Memory B cell (primary cell): ENCODE measurements at places on chromosomes 1 and 21.

DNA sequence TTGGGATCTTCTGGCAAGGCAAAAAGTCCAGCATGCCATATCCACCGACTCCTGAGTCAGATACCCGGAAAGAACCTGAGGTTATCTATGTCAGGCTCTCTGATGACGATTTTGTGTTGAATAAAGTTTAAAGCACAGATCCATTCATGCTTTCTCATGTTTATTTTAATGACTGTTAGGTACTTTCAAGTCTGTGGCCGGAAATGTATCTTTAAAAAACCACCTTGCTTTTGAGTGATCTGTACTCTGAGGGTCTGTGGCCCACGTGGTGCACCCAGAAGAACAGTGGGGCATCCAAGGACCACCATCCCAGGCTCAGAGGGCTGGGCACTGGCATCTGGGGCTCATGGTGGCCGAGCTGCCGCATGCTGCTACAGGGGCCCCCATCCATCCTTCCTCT is 30.1 kb upstream of the VASH2 start:
- no peak overlapping the region for H3K27ac ChIP-seq
- H3K36me3 ChIP-seq, result no peaks in the 10 kb centered on the region
- no peak overlapping the region for H3K4me3 ChIP-seq
- peaks cover 16% of the 10 kb centered on the region for H3K27me3 ChIP-seq
- peaks cover 2% of the 10 kb centered on the region for H3K4me1 ChIP-seq

DNA sequence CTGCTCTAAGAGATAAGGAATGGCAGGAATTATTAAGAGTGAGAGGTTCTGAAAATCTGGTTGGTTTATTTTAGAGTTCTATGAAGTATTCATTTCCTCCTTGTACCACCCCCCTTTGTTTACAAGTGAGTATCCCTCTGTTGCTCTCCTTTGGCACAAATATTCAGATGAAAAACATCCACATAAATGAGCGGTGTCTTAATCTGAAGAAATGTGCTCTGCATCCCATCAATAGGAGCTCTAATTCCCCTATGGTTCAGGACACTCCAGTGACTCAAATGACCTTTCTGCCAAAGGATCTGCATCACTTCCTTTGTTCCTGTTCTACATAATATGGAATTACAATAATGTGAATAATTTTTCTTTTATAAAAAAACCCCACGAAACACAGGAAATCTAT is 16.6 kb downstream of the DDAH1 start:
- H3K4me1 ChIP-seq, result no peaks in the 10 kb centered on the region
- no peaks in the 10 kb centered on the region for H3K27me3 ChIP-seq
- peaks cover 25% of the 10 kb centered on the region for H3K36me3 ChIP-seq
- no peak for DNase-seq

- no peak for DNase-seq
- no peak overlapping the region for H3K27ac ChIP-seq
- H3K4me3 ChIP-seq, result no peak overlapping the region
- H3K4me1 ChIP-seq, result peaks cover 14% of the 10 kb centered on the region
- H3K27me3 ChIP-seq, result no peaks in the 10 kb centered on the region
Measured at GRCh38 chr1:3914331-3914851, 14.3 kb upstream of the C1orf174 start.

DNA sequence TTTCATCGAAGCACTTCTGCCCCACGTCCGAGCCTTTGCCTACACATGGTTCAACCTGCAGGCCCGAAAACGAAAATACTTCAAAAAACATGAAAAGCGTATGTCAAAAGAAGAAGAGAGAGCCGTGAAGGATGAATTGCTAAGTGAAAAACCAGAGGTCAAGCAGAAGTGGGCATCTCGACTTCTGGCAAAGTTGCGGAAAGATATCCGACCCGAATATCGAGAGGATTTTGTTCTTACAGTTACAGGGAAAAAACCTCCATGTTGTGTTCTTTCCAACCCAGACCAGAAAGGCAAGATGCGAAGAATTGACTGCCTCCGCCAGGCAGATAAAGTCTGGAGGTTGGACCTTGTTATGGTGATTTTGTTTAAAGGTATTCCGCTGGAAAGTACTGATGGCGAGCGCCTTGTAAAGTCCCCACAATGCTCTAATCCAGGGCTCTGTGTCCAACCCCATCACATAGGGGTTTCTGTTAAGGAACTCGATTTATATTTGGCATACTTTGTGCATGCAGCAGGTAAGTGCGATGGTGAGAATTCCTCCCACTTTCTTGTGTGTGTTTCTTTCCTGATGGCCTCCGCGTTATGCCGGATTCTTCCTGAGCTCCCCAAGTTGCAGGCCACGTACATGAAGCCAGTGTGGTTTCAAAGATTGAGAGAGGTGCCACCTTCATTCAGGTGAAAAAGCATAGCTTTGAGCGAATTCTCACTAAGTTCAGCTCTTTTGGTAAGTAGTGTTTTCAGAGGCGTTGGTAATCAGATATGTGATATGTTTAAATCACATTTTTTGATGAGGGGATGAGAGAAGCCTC is 6.0 kb downstream of the NFIA start:
- DNase-seq, result no peak
- peaks cover 2% of the 10 kb centered on the region for H3K36me3 ChIP-seq
- H3K4me3 ChIP-seq, result no peak overlapping the region
- no peaks in the 10 kb centered on the region for H3K4me1 ChIP-seq

DNA sequence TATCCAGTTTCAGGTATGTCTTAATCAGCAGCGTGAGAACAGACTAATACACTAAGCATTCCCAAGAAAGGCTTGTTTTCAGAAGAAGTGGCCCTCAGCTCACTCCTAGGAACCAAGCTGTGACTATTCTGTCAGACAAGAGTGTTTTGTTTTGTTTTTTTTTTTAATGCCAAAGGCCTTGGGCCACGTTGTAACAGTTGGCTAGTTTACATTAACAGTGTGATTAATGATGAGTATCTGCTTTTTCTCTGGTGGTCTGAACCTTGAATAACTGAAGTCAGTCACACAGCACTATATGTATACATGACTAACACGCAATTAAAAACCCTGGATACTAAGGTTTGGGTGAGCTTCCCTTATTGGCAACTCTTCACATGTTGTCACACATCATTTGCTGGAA is 21.9 kb downstream of the DPYD start:
- no peak for DNase-seq
- no peaks in the 10 kb centered on the region for H3K27me3 ChIP-seq
- no peak overlapping the region for H3K4me3 ChIP-seq
- H3K27ac ChIP-seq, result no peak overlapping the region
- no peaks in the 10 kb centered on the region for H3K36me3 ChIP-seq

DNA sequence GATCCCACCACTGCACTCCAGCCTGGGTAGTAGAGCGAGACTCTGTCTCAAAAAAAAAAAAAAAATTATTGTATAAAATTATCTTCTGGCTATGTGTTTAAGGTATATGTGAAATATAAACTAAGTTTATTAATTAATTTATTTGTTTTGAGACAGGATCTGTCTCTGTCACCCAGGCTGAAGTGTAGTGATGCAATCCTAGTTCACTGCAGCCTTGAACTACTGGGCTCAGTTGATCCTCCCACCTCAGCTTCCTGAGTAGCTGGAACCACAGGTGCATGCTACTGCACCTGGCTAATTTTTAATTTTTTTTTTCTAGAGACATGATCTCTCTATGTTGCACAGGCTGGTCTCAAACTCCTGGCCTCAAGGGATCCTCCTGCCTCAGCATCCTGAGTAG is 67.9 kb downstream of the RD3 start:
- no peak overlapping the region for H3K4me3 ChIP-seq
- H3K36me3 ChIP-seq, result peaks cover 1% of the 10 kb centered on the region
- no peaks in the 10 kb centered on the region for H3K4me1 ChIP-seq
- no peak for DNase-seq

DNA sequence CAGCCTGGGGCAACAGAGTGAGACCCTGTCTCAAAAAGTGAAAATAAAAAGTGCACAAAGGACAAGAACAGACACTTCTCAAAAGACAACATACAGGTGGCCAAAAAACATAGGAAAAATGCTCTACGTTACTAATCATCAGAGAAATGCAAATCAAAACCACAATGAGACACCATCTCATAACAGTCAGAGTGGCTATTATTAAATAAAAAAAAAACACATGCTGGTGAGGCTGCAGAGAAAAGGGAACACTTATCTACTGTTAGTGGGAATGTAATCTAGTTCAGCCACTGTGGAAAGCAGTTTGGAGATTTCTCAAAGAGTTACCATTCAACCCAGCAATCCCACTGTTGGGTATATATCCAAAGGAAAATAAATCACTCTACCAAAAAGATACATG is 173.2 kb downstream of the SMYD3 start:
- peaks cover 12% of the 10 kb centered on the region for H3K4me1 ChIP-seq
- no peaks in the 10 kb centered on the region for H3K27me3 ChIP-seq
- H3K36me3 ChIP-seq, result peaks cover 39% of the 10 kb centered on the region
- H3K4me3 ChIP-seq, result no peak overlapping the region
- H3K27ac ChIP-seq, result peak overlapping the region; percentile 20
- no peak for DNase-seq

DNA sequence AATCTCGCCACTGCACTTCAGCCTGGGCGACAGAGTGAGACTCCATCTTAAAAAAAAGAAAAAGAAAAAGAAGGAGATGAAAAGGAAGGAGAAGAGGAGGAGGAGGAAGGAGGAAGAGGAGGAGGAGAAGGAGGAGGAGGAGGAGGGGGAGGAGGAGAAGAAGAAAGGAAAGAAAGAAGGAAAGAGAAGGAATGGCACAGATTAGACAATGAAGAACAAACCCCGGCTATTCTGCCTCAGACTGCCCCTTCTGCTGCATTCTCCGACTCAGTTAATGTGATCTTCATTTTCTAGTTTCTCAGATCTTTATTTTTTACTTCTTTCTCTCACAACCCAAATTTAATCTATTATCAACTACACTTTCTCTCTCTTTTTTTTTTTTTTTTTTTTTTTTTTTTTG is 40.1 kb upstream of the PTGFRN start:
- H3K27ac ChIP-seq, result no peak overlapping the region
- peaks cover 10% of the 10 kb centered on the region for H3K27me3 ChIP-seq
- H3K4me3 ChIP-seq, result no peak overlapping the region
- no peaks in the 10 kb centered on the region for H3K36me3 ChIP-seq
- no peak for DNase-seq
- H3K4me1 ChIP-seq, result no peaks in the 10 kb centered on the region

DNA sequence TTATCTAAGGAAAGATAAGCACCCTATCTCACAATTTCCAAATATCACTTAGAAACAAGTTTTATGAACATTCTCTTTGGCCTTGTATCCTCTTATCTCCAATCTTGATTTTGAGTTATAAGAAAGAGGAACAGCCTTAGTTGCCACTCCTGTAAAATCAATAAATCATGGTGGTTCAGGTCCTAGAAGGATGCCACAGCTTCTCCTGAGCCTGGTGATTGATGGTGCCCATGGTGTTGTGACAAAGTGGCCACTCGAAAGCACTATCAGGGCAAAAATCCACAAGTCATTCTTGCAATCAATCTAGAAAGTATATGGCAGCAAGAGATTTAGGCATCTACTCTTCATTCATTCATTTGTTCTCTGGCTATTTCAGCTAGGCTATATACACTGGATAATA is 27.8 kb downstream of the GBP6 start:
- H3K27ac ChIP-seq, result no peak overlapping the region
- no peak overlapping the region for H3K4me3 ChIP-seq
- H3K4me1 ChIP-seq, result no peaks in the 10 kb centered on the region
- no peaks in the 10 kb centered on the region for H3K27me3 ChIP-seq
- no peak for DNase-seq

DNA sequence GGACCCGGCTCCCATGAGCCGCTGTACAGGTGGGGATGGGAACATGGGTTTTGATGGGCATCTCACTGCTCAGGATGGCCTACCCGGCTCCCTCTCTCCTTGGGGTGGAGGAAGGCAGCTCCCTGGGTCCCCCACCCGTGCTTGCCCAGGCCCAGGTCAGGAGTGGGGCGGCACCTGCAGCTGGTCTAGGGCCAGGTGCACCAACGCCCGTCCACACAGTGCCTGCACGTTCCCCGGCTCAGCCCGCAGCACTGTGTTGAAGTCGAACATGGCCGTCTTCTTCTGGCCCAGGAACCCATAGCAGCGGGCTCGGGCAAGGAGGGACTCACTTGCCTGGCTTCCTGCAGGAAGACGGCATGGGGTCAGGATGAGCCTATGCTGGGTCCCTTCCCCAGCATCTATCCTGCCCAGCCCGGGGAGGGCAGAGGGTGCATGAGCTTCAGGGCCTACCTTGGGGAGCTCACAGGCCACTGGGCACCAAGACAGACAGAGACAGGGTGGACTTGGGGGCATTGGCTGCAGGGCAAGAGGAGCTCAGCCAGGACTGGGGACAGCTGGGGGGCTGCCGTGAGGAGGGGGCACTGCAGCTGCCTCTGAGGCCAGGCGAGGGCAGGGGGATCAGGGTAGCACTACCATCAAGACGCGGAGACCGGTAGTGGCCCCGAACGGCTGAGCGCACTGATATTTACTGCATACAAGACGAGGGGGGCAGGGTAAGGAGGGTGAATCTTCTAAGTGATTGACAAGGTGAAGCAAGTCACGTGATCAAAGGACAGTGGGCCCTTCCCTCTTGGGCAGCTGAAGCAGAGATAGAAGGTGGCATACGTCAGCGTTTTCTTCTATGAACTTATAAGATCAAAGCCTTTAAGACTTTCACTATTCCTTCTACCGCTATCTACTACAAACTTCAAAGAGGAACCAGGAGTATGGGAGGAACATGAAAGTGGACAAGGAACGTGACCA is 17.8 kb downstream of the TTC34 start:
- H3K27ac ChIP-seq, result no peak overlapping the region
- H3K4me3 ChIP-seq, result no peak overlapping the region
- H3K4me1 ChIP-seq, result peaks cover 4% of the 10 kb centered on the region
- peaks cover 18% of the 10 kb centered on the region for H3K27me3 ChIP-seq
- DNase-seq, result no peak

DNA sequence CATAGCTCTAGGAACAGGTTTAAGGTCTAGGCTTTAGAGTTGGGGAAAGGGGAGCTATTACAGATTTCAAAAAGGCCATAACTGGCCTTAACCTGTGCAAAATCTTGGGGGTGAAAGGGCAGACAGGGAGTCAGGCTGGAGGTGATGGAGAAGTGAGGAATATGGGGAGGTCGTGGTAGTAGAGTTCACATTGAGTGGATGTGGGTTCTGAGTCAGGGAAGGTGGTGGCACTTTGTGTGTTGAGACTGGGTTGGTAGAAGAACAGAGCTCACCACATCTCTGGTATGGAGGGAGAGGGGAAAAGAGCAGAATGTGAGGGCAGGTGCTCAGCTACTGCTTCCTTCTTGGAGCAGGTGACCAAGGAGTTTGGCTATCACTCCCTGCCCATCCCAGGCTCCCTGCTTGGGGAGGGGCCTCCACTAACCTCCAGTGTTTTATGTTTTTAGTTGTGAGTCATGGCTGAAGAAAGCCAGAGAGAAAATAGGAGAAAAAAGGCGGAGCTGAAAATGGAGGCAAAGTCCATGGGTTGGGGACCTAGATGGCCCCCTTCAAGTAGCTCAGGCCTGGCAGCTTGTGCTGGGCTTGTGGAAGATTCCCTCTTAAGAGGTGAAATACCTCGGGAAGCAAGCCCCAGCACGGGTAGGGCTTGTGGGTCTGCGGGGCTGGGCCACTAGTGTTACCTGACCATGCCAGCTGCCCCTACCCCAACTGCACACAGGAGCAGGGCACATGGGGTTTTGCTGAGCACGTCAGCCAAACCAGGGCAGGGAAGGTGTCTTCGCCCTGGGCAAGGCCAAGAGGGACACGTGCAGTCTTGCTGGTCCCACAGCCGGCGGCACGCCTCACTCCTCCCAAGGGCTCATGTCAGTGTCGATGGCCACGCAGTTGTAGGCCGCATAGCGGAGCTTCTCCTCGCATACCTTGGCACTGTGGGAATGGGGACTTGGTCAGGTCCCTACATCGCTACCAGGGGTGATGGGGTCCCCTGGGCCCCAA is 8.2 kb downstream of the HECTD3 start:
- H3K36me3 ChIP-seq, result peaks cover 32% of the 10 kb centered on the region
- no peaks in the 10 kb centered on the region for H3K27me3 ChIP-seq
- no peak overlapping the region for H3K4me3 ChIP-seq
- no peak for DNase-seq
- no peak overlapping the region for H3K27ac ChIP-seq
- peaks cover 10% of the 10 kb centered on the region for H3K4me1 ChIP-seq

GRCh38 chr1:10986525-10986890 is 25.9 kb upstream of the TARDBP start:
- DNase-seq, result no peak
- H3K4me3 ChIP-seq, result no peak overlapping the region
- peaks cover 7% of the 10 kb centered on the region for H3K4me1 ChIP-seq
- H3K27ac ChIP-seq, result no peak overlapping the region
